ENCODE measurements at places on chromosomes 1 and 21.

DNA sequence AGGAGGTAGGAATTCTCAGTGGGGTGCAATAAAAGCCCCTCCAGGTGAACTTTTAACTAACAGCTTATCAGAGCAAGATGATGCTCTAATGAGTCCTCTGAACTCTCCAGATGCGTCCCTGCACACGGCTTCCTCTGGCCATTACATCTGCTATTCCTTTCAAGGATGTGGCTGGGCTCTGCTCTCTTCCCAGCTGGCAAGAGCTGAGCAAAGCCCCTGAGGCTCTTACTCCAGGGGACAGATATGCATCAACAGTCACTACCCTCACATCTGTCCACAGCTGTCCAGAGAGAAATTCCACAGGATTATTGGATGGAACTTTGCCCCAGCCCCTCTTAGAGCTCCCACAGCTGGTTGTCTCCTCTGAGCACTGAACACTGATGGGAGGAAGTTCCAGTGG, 267.8 kb downstream of the C1orf94 start:
- DNase-seq: no peak

DNA sequence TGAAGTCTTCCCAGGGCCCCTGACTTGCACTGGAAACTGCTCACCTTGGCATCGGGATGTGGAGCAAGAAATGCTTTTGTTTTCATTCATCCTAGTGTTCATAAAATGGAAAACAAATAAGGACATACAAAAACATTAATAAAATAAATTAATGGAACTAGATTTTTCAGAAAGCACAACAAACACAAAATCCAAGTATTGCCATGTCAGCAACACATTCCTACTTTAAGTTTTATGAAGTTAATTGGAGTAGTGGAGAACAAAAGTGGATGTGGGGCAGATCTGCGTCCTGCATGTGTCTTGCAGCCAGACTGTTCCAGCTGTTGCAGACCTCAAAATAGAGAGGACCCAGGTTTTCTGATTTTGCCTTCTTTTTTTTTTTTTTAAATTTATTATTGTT, 32.9 kb downstream of the PRMT2 start:
- DNase-seq: no peak

GRCh38 chr1:231165371-231165770, 3.5 kb downstream of the TRIM67 start:
- peak; percentile 69 for DNase-seq

- peak; percentile 90 for DNase-seq
Measured at GRCh38 chr1:67535474-67535873, 105.3 kb upstream of the SERBP1 start.

GRCh38 chr1:182410620-182411273, 10.3 kb upstream of the TEDDM1 start:
- no peak for DNase-seq

DNA sequence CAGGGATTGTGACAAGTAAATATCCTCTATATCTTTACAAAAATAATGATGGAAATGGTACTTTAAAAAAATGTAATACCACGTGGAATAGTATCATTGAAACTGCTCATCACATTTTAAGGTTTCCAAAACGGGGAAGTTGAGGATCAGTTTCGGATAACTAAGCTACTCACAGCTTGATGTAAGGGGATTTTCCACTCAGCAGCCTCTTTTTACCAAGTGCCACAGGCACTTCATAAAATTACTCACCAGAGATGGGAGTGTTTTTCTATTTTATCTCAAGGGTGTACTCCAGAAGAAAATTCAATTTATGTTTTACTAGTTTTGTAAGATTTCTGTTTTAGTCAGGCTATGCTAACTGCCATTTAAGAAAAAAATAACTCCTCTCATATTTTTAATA, 91.7 kb downstream of the TPR start:
- no peak for DNase-seq

DNA sequence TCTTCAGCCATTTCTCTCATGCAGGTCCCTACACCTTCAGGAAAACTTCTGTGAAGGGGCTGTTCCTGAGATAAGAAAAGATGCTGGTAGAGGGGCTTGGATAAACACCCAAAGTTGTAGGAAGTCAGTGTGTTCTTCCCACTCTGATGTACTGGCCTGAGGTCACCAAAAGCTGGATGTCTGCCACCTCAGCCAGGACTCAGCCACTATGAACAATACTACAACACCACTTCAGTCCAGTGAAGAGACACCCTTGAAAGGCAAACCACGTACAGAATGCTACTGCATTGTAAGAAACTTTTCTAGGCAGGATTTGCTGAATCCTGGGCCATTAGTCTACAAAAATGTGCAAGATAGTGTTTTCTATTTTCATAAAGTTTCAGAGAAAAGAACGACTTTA, 2.4 kb downstream of the PTPN14 start:
- DNase-seq: no peak

- no peak for DNase-seq
Measured at GRCh38 chr1:57839067-57839466, 415.2 kb upstream of the DAB1 start.

- peak; percentile 47 for DNase-seq
Measured at GRCh38 chr1:22447621-22448111, 4.0 kb upstream of the ZBTB40 start.
